Hematopoietic multipotent progenitor cell (in vitro differentiated cells): ENCODE measurements at places on chromosomes 3 and 15. TPM values are rescaled to one million over a fixed set of nuclear protein-coding genes. Genes with fewer than 3 reads are reported as not detected.

The GOLGA6L10 gene
- total RNA-seq, result 0.54 TPM

The FBXL2 gene
- total RNA-seq, result 1.9 TPM

The SLC26A6 gene
- 20.2 TPM for total RNA-seq

The TRH gene
- total RNA-seq, result 6.5 TPM

The ASB14 gene
- total RNA-seq, result not detected

The GOLGA6L9 gene
- 1.3 TPM for total RNA-seq

The CCDC39 gene
- total RNA-seq, result not detected

The ERICH6 gene
- not detected for total RNA-seq

The DMXL2 gene
- total RNA-seq, result 22.1 TPM

The FAM174B gene
- 2.7 TPM for total RNA-seq

The TMCO5A gene
- not detected for total RNA-seq

The MRAS gene
- total RNA-seq, result 2.2 TPM

The CD86 gene
- total RNA-seq, result 0.27 TPM

The ANKDD1A gene
- 6.2 TPM for total RNA-seq

The C3orf85 gene
- total RNA-seq, result not detected

The ZNF662 gene
- total RNA-seq, result 7.3 TPM

The C2CD4A gene
- total RNA-seq, result under 0.01 TPM

The CCR5 gene
- total RNA-seq, result under 0.01 TPM

The LRRC49 gene
- 1.6 TPM for total RNA-seq

The TMOD3 gene
- total RNA-seq, result 13.7 TPM

The SNTN gene
- total RNA-seq, result not detected

The ACKR2 gene
- total RNA-seq, result 0.81 TPM

The PARP16 gene
- total RNA-seq, result 13.7 TPM

The C3orf52 gene
- total RNA-seq, result 0.27 TPM

The DUOXA2 gene
- under 0.01 TPM for total RNA-seq

The LRRN1 gene
- total RNA-seq, result 3.8 TPM

The LIPH gene
- under 0.01 TPM for total RNA-seq

The DNAJA4 gene
- total RNA-seq, result 6.7 TPM

The PLS1 gene
- total RNA-seq, result 2.4 TPM

The NMNAT3 gene
- 28.8 TPM for total RNA-seq

The CHAC1 gene
- 1.9 TPM for total RNA-seq

The IQCF5 gene
- 0.27 TPM for total RNA-seq

The CD80 gene
- total RNA-seq, result 0.54 TPM

The TEX9 gene
- total RNA-seq, result 3.8 TPM

The RAD51 gene
- 4.6 TPM for total RNA-seq

The CHRNB4 gene
- 0.27 TPM for total RNA-seq

The CSTA gene
- total RNA-seq, result 0.27 TPM

The SLC27A2 gene
- 49.8 TPM for total RNA-seq
